Effector memory CD4-positive, alpha-beta T cell (primary cell): ENCODE measurements at places on chromosomes 2 and 18.
A peak's percentile ranks its signal among the peaks of the same experiment; 100 is the strongest.

GRCh38 chr18:80197528-80197927, 49.8 kb downstream of the PARD6G start:
- DNase-seq: no peak
- H3K36me3 ChIP-seq: no peaks in the 10 kb centered on the region
- no peaks in the 10 kb centered on the region for H3K27me3 ChIP-seq
- no peak overlapping the region for H3K27ac ChIP-seq

GRCh38 chr18:78605255-78605654, 374.4 kb upstream of the SALL3 start:
- no peak overlapping the region for H3K27ac ChIP-seq
- DNase-seq: no peak
- no peaks in the 10 kb centered on the region for H3K36me3 ChIP-seq
- H3K27me3 ChIP-seq: no peaks in the 10 kb centered on the region

GRCh38 chr2:40259900-40260299, 192.0 kb downstream of the SLC8A1 start:
- H3K4me1 ChIP-seq: no peaks in the 10 kb centered on the region
- H3K27me3 ChIP-seq: no peaks in the 10 kb centered on the region
- H3K36me3 ChIP-seq: no peaks in the 10 kb centered on the region
- H3K27ac ChIP-seq: no peak overlapping the region
- H3K4me3 ChIP-seq: no peak overlapping the region

DNA sequence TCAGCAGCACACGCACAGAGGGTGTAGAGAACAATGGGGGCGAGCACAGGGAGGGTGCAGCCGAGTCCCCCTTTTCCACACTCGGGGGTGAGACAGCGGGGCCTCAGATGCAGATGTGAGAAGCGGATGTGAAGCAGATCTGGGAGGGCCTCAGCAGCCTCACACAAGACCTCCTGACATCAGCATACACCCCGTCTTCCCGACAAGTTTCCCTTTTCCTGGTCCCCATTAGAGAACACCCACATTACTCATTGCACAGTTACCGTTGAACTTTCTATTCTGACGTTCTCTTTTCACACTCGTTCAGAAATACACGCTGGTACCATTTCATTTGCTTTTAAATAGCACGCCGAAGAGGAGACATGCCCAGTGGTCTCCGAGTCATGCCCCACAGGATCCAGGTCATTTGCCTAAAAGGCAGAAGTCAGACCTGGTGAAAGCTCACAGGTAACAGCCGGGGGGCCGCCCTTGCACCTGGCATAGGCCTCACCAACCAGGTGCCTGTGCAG, 129.5 kb upstream of the ID2 start:
- no peaks in the 10 kb centered on the region for H3K27me3 ChIP-seq
- no peaks in the 10 kb centered on the region for H3K36me3 ChIP-seq
- no peak for DNase-seq
- no peak overlapping the region for H3K27ac ChIP-seq
- H3K4me3 ChIP-seq: no peak overlapping the region
- H3K4me1 ChIP-seq: no peaks in the 10 kb centered on the region

DNA sequence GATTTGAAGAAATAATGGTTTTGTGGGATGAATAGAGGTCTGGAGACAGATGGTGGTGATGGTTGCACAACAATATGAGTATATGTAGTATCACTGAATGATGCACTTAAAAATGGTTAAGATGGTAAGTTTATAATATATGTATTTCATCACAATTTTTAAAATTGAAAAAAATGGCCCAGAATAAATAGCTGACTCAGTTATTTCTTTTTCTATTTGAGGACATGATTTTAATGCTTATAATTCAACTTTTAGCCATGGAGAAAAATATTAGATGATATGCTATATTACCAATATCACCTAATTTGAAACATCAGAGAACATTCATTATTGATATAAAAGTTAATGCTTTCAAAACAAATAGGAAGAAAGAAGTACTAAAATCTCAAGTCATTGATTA, 339.8 kb upstream of the LINC00305 start:
- no peaks in the 10 kb centered on the region for H3K27me3 ChIP-seq
- no peak for DNase-seq
- no peak overlapping the region for H3K4me3 ChIP-seq
- H3K4me1 ChIP-seq: no peaks in the 10 kb centered on the region
- no peak overlapping the region for H3K27ac ChIP-seq

GRCh38 chr2:157471078-157471477, 27.2 kb upstream of the CYTIP start:
- H3K4me3 ChIP-seq: no peak overlapping the region
- DNase-seq: no peak
- H3K36me3 ChIP-seq: no peaks in the 10 kb centered on the region

DNA sequence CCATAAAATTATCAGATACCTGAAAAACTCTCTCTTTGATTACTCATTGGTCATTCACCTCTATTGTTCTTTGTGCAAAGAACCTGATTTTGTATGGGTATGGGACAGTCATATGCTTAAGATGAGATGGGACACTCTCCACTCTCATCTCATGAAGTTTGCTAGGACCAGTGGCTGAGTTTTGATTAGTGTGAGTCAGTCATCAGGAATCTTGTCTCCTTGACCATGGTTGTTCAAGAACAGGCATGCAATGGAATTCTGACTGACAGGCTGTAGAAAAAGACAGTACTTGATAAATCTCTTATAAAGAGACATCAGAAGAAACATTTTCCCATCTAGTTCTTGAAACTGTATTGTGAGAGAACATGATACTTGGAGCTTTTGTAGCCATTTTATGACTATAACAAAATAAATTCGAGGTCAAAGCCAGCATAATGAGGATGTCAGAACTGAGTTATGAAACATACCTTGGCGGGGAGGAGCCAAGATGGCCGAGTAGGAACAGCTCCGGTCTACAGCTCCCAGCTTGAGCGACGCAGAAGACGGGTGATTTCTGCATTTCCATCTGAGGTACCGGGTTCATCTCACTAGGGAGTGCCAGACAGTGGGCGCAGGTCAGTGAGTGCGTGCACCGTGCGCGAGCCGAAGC, 367.0 kb downstream of the NR4A2 start:
- H3K27ac ChIP-seq: no peak overlapping the region
- H3K4me3 ChIP-seq: no peak overlapping the region
- H3K36me3 ChIP-seq: no peaks in the 10 kb centered on the region

DNA sequence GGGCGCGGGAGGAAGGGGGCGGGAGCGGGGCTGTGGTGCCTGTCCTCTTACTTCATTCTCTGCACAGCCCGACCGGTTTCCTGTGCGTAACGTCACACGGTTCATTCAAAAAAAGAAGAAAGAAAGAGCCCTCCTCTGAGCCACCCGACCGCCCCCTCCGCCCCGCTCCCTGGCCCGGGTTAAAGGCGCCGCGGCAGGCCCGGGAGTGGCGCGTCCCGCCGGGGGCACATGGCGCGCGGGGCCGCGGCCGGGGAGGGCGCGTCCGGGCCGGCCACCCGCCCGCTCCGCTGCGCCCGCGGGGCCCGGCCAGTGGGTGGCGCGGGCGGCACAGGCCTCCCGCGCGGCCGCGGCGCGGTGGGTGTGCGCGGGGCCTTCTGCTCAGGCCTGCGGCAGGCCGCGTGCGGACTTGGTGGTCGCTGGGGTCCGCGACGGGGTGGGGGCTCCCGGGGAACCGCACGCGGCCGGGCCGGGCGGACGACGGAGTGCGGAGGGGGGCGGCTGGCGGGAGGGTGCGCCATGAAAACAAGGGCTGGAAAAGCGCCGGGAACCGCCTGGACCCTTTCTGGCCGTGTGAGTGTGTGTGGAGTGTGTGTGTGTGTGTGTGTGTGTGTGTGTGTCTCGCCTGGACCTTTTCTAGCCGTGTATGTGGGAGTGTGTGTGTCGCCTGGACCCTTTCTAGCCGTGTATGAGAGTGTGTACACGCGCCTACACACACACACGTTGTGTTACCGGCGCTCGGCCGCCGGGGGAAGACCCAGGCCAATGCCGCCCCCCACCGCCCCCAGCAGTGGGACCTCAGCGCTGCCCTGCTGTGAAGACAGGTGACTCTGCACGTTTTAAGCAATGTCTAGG, 780 bp upstream of the BCL2 start:
- peak overlapping the region; percentile 51 for H3K4me3 ChIP-seq
- no peaks in the 10 kb centered on the region for H3K27me3 ChIP-seq
- peaks cover 13% of the 10 kb centered on the region for H3K4me1 ChIP-seq

GRCh38 chr2:73963385-73964120, 21.2 kb upstream of the TET3 start:
- H3K27me3 ChIP-seq: no peaks in the 10 kb centered on the region
- no peak for DNase-seq
- H3K36me3 ChIP-seq: peaks cover 4% of the 10 kb centered on the region
- no peaks in the 10 kb centered on the region for H3K4me1 ChIP-seq
- H3K4me3 ChIP-seq: no peak overlapping the region
- no peak overlapping the region for H3K27ac ChIP-seq

GRCh38 chr2:228613133-228613850, 431.8 kb upstream of the SPHKAP start:
- H3K27ac ChIP-seq: no peak overlapping the region
- H3K36me3 ChIP-seq: no peaks in the 10 kb centered on the region
- no peaks in the 10 kb centered on the region for H3K4me1 ChIP-seq
- DNase-seq: no peak
- H3K27me3 ChIP-seq: no peaks in the 10 kb centered on the region

DNA sequence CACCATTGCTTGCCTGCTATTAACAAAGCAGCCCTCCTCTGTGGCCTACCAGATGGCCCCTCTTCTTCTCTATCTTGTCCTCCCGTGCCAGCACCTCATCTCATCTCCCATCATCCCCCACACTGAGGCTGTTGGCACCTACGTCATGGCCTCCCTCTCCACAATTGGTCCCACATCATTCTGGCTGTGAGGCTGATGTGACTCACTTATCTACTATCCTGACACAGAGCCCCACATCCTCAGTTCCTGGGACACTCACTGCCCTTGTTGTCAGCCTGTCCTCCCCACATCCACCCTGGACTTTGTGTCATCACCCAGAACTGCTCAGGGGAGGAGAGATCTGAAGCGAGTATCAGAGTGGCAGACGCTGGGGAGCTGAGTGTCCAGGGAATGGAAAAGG, 102.9 kb downstream of the MRO start:
- H3K36me3 ChIP-seq: no peaks in the 10 kb centered on the region
- H3K4me1 ChIP-seq: no peaks in the 10 kb centered on the region
- H3K27me3 ChIP-seq: no peaks in the 10 kb centered on the region
- DNase-seq: no peak

- H3K4me3 ChIP-seq: no peak overlapping the region
- no peaks in the 10 kb centered on the region for H3K27me3 ChIP-seq
- no peak for DNase-seq
- no peaks in the 10 kb centered on the region for H3K36me3 ChIP-seq
Measured at GRCh38 chr18:72122103-72122502, 422.0 kb downstream of the CBLN2 start.

GRCh38 chr2:45707661-45708060, 56.2 kb downstream of the PRKCE start:
- no peaks in the 10 kb centered on the region for H3K27me3 ChIP-seq
- H3K4me1 ChIP-seq: no peaks in the 10 kb centered on the region
- no peaks in the 10 kb centered on the region for H3K36me3 ChIP-seq
- H3K4me3 ChIP-seq: no peak overlapping the region

DNA sequence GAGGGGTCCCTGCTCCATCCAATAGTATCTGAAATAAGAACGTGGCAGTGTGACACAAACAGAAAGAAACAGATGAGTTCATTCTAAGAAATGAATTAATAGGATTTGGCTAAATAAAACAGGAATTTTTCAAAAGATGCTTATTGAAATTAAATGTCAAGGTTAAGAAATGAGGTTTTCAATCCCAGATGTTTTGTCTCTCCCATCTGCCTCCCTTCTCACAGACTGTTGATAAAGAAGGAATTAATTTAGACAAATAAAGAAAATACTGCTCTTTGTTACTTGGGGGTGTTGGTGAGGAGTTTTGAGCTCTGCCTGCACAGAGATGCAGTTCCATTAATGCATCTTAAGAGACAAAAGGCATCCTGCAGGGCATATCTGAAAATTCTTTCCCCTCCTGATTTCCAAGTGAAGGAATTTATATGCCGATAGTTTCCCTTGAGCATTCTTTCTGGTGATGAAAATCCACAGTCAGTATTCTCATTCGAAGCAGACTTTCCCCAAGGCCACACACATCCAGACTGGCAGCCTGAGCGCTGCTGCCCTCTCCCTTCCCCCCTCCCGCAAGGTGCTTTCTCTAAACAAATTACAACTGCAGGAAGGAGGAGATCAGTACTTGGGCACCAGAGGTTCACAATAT, 385.4 kb upstream of the RND3 start:
- H3K4me3 ChIP-seq: no peak overlapping the region
- H3K4me1 ChIP-seq: no peaks in the 10 kb centered on the region
- H3K27me3 ChIP-seq: no peaks in the 10 kb centered on the region

DNA sequence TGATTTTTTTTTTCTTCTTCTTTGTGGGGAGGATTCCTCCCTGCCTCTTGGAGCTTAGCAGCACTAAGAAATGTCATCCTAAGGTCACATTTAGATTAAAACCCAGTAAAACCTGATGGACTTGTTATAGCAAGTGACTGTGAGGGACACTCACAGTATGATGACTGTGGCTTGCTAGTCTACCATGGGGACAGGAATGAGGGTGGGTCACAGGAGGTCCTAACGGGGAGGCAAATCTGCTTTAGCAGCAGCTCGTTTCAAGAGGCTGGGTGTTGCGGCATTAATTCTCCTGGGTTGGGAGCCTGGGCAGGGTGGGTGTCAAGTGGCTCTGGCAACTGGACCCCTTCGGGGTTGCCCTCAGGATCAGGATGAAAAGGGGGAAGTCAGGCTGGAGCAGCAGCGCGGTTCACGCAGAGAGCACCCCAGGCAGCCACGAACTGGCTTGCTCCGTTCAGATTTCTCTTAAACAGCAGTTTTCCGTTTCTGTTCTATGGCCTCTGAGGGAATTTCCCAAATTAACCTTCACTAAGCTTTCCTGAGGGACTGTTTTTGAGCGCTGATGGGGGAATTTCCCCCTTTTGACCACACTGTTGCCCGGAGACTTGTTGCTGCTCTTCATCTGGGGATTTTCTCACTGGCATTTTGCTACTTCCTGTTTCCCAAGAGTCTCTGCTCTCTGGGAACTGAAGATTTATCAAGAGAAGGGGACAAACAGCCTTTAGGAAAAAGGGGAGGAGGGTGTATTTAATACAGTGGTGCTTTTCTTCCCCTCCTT, 59.8 kb upstream of the PELI1 start:
- H3K27ac ChIP-seq: peak overlapping the region; percentile 83
- peak overlapping the region; percentile 44 for H3K4me3 ChIP-seq
- DNase-seq: peak; percentile 40
- H3K4me1 ChIP-seq: peaks cover 41% of the 10 kb centered on the region

GRCh38 chr2:85938456-85938855, 49.7 kb upstream of the ST3GAL5 start:
- no peak overlapping the region for H3K27ac ChIP-seq
- H3K4me1 ChIP-seq: no peaks in the 10 kb centered on the region
- H3K27me3 ChIP-seq: no peaks in the 10 kb centered on the region
- no peaks in the 10 kb centered on the region for H3K36me3 ChIP-seq

DNA sequence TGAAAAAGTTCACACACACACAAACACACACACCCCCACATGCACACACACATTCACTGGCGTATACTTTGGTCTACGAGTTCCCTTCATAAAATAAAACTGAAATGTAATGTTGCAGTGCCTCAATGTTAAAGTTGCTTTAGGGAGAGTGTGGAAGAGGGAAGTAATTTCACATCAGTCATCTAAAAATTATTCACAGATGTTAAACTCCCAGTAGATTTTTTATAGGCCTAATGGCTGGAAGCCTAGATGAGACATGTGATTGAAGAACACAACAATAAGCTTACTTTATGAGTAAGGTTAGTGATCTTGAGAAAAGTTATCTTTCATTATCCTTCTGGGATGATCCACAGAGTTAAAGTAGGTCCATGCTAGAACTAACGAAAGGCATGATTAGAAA, 506.7 kb upstream of the CNTNAP5 start:
- no peak overlapping the region for H3K4me3 ChIP-seq
- DNase-seq: no peak
- H3K36me3 ChIP-seq: no peaks in the 10 kb centered on the region
- no peaks in the 10 kb centered on the region for H3K4me1 ChIP-seq
- no peaks in the 10 kb centered on the region for H3K27me3 ChIP-seq
- no peak overlapping the region for H3K27ac ChIP-seq
